ENCODE measurements at places on chromosomes 5 and 9.

GRCh38 chr9:134283692-134284265 lies 42.5 kb upstream of the RXRA start:
- no peak for DNase-seq

DNA sequence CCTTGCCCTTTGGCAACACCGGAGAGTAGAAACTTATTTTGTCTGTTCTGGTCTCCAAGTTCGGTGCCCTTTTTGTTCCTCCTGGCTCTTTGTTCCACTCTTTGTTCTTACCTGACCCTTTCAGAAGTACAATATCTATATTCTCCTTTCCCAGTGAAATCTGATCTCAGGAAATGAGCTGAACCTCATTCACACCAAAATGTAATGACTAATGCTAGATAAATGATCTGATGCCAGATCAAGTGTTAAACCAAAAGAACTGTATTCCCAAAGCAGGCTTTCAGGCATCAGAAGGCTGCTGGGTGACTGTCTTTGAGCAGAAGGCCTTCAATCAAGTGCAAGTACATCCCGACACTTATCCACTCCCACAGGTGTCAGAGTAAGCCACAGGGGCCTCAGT lies 156.4 kb downstream of the SPOCK1 start:
- no peak for DNase-seq

DNA sequence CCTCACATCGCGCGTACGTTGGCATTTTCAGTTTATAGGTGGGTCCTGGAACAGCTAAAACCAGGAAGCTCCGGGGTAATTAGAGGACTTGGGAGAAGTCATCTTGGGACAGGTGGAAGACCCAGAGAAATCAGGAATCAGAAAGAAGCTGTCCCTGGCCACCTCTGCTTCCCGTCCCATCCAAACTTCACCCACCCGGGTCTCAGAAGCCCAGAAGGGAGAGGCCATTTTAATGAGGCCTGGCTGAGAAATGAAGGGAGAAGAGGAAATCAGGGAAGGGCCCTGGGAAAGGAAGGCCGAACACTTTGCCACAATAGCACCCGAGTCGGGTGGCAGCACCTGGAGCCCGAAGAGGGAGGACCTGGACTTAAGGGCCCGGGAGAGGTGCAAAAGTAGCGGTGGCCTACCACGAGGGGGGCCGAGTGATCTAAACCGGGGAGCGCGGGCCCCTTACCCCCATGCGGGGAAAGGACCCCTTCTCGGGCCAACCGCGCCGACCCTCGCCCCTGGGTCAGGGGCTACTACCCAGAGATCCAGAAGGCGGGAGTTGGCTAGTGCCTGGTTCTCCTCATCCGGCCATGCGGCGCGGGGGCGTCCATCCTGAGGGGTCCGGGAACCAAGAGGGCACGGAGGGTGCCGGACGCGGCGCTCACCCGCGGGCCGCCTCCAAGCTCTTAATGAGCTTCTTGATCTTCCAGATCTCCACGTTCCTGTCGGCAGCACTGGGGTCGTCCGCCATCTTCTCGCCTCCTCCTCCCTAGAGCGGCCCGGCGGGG lies 668 bp downstream of the ETF1 start:
- DNase-seq = no peak

- DNase-seq = no peak
Observed at GRCh38 chr9:14086495-14086894, 227.4 kb downstream of the NFIB start.

DNA sequence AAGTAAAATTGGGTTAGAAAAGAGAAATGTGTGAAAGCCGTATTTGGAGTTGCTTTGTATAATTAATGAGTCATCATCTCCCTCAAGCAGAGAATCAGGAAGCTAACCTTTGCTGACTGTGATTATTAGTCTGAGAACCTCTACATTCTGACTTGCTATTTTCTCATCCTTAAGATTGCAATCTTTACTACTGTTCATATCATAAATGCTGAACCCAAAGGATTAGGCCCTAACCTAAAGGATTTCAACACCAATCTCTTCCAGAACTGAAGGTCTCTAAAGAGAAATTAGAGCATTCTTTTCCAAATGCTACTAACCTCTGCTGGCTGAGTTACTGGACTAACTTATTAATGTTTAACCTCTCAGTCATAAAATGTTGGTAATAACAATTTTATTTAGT lies 538.1 kb upstream of the MEF2C start:
- no peak for DNase-seq

DNA sequence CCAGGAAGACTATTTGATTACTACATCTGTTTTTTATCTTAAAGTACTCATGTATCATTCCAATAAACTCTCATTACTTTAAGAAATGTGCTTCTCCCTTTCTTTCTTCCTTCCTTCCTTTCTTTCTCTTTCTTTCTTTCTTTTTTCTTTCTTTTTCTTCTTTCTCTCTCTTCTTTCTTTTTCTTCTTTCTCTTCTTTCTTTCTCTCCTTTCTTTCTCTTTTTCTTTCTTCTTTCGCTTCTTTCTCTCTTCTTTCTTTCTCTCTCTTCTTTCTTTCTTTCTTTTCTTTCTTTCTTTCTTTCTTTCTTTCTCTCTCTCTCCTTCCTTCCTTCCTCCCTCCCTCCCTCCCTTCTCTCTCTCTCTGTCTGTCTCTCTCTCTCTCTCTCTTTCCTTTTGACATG lies 298.6 kb upstream of the ANKH start:
- no peak for DNase-seq

GRCh38 chr5:119426057-119426456 lies 26.2 kb upstream of the HSD17B4 start:
- DNase-seq = no peak

DNA sequence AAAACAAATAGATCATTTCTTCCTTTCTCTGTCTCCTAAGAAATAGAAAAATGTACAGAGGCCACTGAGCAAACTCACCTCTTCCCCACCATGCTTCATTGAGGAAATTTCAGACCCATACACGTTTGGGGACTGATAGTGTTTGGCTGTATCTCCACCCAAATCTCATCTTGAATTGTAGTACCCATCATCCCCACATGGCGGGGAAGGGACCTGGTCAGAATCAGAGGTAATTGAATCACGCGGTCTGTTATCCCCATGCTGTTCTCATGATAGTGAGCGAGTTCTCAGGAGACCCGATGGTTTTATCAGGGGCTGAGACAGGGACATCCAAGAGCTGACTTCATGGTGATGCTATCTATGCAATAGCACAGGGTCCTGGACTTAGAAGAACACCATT lies 1655.8 kb downstream of the MAT2B start:
- DNase-seq = no peak

GRCh38 chr5:60382716-60383115 lies 317.2 kb downstream of the DEPDC1B start:
- no peak for DNase-seq

DNA sequence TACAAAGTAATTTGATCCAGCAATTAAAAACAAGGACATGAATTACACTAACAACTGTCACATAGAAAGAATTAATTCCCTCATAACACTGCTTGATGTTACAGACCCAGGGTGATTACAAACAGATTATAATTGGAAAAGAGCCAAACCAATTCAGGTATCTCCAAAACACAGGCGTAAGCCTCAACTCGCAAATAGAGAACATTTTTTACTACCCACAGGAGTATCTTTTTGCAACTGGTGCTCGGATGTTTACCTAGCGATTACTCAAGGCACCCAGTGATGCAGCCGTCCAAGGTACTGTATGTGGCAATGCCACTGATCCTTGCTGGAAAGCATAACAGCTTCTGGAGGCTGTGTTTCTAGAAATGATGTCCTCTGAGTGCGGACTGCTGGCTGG lies 386.1 kb upstream of the KIF2A start:
- no peak for DNase-seq

- no peak for DNase-seq
Observed at GRCh38 chr9:3608011-3608410, 82.2 kb upstream of the RFX3 start.

DNA sequence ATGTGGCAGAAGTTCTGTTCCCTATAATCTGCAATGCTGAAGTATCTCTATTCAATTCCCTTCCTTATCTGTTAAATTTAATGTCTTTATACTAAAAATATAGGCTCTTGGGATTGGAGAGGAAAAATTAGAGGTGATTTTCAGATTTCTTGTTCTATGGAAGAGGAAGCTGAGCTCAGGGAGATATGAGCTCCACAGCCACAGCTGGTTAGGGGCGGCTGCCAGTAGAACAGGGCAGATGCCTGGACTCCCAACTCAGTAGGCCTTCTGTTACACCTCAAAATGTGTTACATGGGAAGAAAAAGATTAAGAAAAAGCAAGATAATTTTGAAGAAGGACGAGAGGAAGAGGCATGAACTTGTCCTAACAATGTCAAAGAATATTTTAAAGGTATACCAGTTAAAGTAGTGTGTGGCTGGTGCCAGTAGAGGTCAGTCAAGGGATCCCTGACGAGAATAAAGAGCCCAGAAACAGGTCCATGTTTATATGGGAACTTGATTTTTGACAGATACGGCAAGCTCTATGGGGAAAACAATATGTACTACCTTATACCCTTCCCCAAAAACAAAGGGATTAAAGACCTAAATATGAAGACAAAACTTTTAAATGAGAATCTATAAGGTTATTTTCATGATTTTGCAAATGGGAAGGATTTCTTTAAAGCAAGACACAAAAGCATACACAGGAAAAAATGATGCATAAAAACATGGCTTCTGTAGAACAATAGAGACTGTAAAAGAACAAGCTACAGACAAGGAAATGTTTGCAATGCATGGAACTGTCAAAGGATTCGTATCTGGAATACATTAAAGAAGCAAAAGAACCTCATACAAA lies 28.7 kb downstream of the DNAJC21 start:
- DNase-seq = no peak

- no peak for DNase-seq
Observed at GRCh38 chr9:33151007-33151557, 16.1 kb downstream of the B4GALT1 start.

GRCh38 chr5:156655732-156656131 lies 194.4 kb upstream of the PPP1R2B start:
- DNase-seq = no peak

DNA sequence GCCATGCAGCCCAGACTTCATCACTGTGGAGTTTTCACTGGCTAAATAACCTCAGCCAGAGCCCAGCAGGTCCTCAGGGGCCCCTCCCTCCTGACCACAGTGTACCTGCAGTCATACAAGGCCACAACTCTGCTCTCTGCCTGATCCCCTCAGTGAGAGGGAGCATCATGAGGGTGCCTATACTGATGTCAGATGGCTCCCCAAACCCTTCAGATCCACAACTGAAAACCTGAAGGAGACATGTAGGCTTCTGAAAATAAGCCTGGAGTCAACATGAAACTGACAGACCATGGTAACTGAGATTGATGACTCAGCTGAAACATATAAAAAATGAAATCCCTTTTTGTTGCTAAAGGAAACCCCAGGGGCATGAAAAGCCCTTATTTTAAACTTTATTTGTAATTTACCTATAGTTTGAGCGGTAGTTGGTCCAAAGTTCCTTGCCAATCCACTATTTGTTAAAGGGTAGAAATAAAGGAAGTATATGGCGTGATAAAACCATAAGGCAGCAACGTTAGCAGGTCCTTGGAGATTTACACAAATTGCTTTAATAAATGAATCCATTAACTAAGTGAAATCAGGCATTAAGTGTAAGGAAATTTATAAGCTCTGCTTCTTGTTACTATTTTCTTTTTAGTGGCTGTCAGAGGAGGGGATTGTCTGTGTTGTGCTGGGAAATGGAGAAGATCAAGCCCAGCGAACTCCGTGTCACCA lies 68.3 kb downstream of the FGF1 start:
- DNase-seq = no peak

- DNase-seq = no peak
Observed at GRCh38 chr5:160463740-160464465, 42.2 kb downstream of the PTTG1 start.

DNA sequence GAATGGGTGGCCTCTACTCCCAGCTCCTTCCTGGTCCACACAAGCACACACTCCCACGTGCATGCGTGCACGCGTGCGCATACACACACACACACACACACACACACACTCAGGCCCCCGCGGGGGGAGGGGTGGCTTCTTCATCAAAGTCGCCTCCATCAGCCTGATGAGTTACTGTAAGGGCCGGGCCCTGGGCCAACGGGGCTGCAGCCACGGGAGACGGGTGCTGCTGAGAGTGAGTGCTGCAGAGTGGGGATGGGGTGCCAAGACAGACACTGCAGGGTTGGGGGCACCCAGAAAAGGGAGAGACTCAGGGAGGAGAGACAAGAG lies 18.1 kb downstream of the CNTFR start:
- DNase-seq = no peak

- DNase-seq = no peak
Observed at GRCh38 chr9:121574774-121575519, 75.3 kb upstream of the GGTA1 start.

DNA sequence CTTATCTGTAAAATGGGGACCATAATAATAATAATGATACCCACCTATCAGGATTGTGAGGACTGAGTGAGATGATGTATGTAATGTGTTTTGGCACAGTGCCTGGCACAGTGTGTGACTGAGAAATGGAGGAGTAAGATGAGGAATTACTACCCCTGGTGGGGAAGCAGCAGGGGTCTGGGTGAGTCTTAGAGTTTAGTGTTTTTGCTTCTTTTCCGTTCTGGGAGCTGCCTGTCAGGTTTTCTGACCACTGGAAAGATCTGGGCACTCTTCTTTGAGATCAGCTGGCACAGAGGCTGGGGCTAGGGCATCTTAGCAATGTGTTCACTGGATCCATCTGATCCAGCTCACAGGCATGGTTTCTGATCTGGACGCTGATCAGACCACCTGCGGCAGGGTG lies 8.5 kb downstream of the LCP2 start:
- no peak for DNase-seq

- no peak for DNase-seq
Observed at GRCh38 chr5:43997647-43998272, 391.5 kb downstream of the FGF10 start.

GRCh38 chr5:161676103-161676502 lies 9.4 kb upstream of the GABRA6 start:
- DNase-seq = no peak

All from NCI-H1048 (cell line).